ENCODE measurements at places on chromosomes 12 and 14. TPM values are rescaled to one million over a fixed set of nuclear protein-coding genes. Genes with fewer than 3 reads are reported as not detected.

Gene OR4M1
- total RNA-seq, result not detected

Gene CLEC4A
- not detected for total RNA-seq

Gene APOF
- total RNA-seq, result not detected

Gene MDGA2
- not detected for total RNA-seq

Gene INHBC
- total RNA-seq, result not detected

Gene SYT1
- total RNA-seq, result 2.9 TPM

Gene C1QL4
- total RNA-seq, result not detected

Gene CCDC196
- total RNA-seq, result not detected

Gene CLEC4C
- total RNA-seq, result not detected

Gene SLC5A8
- total RNA-seq, result not detected

Gene LRTM2
- total RNA-seq, result 0.10 TPM

Gene PTPRR
- total RNA-seq, result 0.38 TPM

Gene PLEKHD1
- total RNA-seq, result not detected

Gene NINJ2
- total RNA-seq, result 1.6 TPM

Gene NGB
- not detected for total RNA-seq

Gene P2RX2
- total RNA-seq, result not detected

Gene HHIPL1
- 3.3 TPM for total RNA-seq

Gene ENDOU
- total RNA-seq, result not detected

Gene BIN2
- total RNA-seq, result not detected

Gene SIRT4
- total RNA-seq, result 0.76 TPM

Gene IFI27
- 22.2 TPM for total RNA-seq

Gene MTA1
- total RNA-seq, result 121 TPM
